Stimulated activated CD4-positive, alpha-beta T cell treated with anti-CD3 and anti-CD28 coated beads, TNF-alpha, amount 100 ng/mL, for 24 hours (primary cell): ENCODE measurements at places on chromosomes 3 and 15.

GRCh38 chr3:114858329-114858728 lies 288.8 kb downstream of the ZBTB20 start:
- DNase-seq = no peak

- DNase-seq = no peak
Measured at GRCh38 chr3:127714125-127714571, 41.4 kb downstream of the ABTB1 start.

- no peak for DNase-seq
Measured at GRCh38 chr3:195762611-195763010, 41.8 kb downstream of the MUC20 start.

DNA sequence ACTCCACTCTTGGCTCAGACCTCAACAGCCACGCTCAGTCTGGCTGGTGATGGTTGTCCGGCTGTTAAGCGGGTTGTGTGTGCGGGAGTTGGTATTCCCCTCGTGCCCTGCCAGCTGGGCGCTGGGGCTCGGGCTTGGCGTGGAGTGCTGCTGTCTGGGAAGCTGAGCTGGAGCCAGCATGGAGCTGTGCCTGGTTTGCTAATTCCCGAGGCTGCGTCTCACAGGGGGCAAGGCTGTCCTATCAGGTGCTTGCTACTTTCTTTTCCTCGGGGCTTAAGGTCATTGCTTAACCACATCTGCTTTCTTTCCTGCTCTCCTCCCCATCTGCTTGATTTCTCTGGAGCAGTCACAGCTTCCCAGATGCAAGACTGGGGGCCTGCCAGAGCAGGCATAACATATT lies 29.9 kb downstream of the PDIA5 start:
- DNase-seq = no peak

DNA sequence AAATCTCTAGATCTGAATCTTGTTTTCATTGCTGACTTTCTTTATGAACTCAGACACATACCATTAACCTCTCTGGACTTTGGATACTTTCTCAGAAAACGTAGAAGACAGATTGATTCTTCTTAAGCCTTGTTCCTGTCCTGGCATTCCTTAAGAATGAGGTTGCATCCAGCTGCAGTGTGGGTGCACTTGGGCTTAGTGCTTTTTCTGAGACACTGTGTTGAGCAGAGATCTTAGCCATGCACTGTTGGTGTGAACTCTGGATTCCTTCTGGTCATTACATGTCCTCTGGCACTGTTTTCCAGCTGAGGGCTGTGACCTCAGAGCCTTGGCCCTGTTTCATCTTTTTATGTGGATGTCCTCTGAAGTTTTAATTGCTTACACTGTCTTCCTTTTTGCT lies 428.3 kb downstream of the CNTN4 start:
- no peak for DNase-seq

GRCh38 chr3:35120026-35120425 lies 519.3 kb upstream of the ARPP21 start:
- no peak for DNase-seq

DNA sequence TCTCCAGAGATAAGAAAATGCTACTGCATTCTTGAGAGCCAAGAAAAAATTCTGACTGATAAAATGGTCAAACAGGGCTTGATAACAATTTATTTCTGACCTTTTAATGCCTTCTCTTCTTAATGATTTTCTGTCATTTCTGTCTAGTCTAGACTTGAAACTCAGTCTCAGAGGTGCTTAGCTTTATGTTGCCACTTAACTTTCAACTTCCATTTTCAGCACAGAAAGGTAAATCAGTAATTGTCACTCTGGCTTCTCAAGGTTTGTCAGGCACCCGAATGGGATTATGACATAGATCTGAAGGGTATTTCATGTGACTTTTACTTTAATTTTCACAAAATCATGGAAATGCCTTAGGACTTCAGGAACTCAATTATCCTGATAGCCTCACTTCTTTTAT lies 155.4 kb upstream of the GBE1 start:
- DNase-seq = no peak

GRCh38 chr3:32662647-32663046 lies 22.3 kb upstream of the CNOT10 start:
- no peak for DNase-seq
